ENCODE measurements at places on chromosomes 16 and 17. TPM values are rescaled to one million over a fixed set of nuclear protein-coding genes. Genes with fewer than 3 reads are reported as not detected.

The ABCC11 gene
- not detected for total RNA-seq

The KRT20 gene
- not detected for total RNA-seq

The CEMP1 gene
- total RNA-seq, result not detected

DNA sequence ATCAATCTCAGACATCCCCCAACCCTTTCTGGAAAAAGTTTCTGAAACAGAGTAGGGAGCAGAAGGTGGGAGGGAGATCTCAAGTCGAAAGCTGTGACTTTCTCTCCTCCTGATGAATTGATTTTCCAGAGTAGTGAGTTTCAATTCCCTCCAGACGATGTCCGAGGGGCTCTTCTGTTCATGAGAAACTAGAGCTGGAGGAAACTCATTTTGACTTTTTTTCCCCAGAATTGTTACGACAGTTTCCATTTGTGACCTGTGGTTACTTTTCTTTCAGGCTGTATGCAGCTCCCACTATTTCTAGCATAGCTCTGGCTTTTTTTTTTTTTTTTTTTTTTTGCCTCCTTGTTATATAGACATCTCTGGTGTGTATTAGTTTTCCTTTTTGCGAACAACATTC lies 422.1 kb upstream of the SALL1 start:
- no peak for DNase-seq

DNA sequence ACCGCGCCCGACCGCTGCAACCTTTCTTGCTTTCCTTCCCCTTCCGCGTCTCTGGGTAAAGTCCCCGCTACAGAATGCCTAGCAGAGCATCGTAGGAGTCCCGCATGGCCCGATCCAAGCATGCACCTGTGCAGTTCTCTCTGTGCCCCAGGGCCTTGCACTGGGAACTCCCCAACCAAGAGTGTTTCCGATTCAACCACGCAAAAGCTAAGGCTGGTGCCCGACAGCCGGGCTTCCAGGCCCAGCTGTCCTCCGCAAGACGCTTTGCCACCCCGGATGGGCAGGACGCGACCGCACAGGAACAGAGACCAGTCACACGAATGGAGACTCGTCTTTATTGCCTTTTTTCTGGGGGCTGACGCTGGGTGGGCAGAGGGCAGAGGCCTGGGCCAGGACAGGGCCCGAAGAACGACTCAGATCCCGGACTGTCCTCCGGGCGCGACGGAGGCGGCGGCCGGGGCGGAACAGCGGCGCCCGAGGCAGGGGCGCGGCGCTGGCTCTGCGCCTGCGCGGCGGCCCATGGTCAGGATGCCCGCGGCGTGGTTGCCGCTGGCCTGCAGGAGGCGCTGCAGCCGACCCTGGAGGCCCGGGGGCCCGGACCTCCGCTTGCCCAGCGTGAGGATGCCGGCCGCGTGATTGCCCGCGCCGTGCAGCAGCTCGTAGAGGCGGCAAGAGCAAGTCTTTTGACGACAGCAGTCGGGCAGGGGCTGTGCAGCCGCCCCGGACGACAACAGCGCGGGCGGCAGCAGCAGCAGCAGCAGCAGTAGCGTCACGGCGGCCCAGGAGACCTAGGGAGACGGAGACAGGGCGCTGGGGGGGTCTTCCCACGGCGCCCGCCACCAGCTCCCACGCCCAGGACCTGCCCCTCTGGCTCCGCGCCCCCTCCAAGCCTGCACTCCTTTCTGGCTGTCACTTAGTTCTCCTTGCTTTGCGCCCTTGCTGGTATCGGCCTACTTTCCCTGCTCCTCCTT lies 1.2 kb downstream of the HCRT start:
- peak; percentile 87 for DNase-seq

DNA sequence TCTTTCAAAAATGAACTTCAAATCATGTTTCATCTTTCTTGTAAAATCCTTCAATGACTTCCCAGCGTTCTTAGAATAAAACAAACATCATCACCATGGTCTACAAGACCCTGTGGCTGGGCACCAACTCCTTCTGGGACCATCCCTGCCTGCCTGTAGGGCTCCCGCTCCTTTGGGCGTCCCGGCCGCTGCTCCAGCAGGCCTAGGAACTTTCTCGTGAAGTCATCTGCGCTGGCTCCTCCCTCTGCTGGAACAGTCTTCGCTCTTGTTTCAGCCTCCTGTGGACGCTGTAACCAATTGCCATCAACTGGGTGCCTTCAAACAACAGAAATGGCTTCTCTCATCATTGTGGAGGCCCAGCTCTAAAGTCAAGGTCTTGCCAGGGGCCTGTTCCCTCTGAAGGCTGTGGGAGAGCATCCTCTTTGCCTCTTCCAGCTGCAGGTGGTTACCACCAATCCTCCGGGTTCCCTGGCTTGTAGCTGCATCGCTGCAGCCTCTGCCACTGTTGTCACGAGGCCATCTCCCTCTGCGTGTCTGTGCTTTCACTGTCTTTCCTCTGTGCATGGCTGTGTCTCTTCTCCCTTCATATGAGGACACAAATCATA lies 185.5 kb upstream of the SDK2 start:
- no peak for DNase-seq

DNA sequence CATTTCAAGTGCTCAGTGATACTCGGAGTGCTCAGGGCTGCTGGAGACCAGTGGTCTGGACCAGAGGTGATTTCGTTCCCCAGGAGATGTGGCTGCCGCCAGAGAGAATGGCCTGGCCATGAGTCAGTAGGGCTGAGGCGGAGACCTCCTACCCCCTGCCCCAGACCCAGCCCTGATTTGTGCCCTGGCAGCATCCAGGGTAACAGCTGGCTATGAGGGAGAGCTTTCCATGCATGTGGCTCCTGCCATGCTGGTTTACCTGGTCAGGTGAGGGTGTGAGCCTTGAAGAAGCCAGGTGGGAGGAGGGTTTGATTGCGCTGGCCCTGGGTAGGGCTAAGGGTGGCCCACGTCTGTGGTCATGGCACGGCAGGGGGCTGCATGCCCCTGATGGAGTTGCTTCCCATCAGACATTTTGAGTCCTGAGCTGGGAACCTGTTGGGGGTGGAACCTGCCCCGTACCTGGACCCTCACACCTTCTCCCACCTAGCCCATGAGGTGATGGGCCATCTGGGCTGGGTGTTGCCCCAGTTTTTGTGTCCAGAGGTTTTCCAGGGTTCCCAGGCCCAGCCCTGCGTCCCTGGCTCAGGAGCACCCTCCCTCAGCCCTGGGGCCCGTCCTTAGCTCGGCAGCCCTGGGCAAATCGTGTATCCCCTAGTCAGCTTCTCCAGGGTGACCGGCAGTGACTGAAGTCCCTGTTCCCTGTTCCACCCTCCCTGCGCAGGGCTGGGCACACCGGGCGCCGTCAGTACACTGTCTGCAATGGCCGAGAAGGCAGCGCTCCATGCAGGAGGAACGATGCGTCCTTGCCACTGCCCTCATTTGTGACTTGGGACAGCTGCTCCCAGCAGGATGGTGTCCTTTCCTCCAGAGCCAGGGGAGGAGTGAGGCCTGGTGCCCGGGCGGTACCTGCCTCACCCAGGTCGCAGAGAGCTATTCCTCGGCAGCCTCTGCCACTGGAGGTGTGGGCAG lies 9.0 kb upstream of the CSNK1D start:
- peak; percentile 39 for DNase-seq

All from Right ventricle myocardium inferior (tissue), 1 donor.